Stimulated activated CD8-positive, alpha-beta memory T cell treated with anti-CD3 and anti-CD28 coated beads, Interleukin-15, amount 100 ng/mL, for 24 hours (primary cell): ENCODE measurements at places on chromosomes 6 and 20.

DNA sequence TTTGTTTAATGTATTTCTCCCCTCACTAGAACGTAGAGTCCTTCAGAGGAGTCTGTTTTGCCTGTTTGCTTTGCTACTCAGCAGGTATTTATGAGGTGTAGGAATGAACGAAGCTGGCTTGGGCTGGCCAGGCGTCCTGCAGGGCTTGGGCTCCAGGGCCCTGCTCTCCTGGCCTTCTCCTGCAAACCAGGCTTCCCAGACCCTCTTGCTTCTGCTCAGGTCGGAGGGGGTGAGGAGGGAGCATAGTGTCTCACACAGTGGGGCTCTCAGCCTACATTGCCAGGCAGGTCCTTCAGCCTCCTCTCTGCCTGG, 24.6 kb upstream of the MLN start:
- DNase-seq, result no peak

GRCh38 chr20:61435184-61435822, 183.2 kb downstream of the CDH4 start:
- DNase-seq, result no peak

- DNase-seq, result no peak
These were observed 392.4 kb upstream of the HS3ST5 start for GRCh38 chr6:114735025-114735735.

DNA sequence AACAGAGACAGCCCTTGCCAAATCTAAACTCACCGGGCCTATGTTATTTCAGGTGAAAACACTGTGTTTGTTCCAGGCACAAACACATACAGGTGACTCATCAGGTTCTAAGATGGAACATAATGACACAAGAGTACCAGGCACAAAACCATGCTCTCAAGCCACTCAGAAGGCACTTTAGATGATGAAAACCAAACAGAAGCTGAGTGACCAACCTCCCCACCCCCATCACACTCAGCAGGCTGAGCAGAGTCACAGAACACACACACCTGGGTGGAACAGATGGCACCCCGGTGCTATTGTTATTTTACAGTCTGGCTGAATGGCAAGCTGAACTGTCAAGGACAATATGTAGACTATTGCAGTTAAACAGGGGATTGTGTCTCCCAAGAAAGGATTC, 20.6 kb upstream of the NKX2-2 start:
- no peak for DNase-seq

GRCh38 chr6:43786664-43787329, 16.8 kb downstream of the VEGFA start:
- DNase-seq, result no peak

DNA sequence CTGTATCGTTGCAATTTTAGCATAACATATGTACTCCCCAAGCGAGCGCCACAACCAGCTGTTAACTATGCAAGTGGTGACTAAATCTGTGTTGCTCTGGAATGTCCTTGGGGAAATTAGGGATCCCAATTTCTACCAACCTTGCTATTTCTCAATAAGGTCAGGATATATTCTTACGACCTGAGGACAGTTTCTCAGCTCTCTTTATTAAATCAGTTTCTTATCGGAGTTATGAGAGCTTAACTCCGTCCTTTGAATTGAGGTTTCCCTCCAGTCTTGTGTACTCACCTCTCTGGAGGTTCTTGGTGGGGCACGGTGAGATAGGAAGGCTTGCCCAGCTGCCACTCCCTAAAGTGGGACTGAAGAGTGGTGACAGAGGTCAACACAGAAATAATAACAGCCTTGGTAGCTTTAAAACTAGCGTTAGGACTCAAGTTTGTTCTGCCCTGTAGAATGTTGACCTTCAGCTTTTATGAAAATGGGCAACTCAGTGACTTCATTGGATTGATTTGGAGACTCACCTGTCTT, 694 bp downstream of the MRPS18B start:
- no peak for DNase-seq

- DNase-seq, result no peak
These were observed 62.5 kb downstream of the CAP2 start for GRCh38 chr6:17455919-17456318.

GRCh38 chr6:12112540-12113189, 100.6 kb downstream of the HIVEP1 start:
- DNase-seq, result no peak

- DNase-seq, result no peak
These were observed 8.3 kb downstream of the R3HDML start for GRCh38 chr20:44345147-44345546.

DNA sequence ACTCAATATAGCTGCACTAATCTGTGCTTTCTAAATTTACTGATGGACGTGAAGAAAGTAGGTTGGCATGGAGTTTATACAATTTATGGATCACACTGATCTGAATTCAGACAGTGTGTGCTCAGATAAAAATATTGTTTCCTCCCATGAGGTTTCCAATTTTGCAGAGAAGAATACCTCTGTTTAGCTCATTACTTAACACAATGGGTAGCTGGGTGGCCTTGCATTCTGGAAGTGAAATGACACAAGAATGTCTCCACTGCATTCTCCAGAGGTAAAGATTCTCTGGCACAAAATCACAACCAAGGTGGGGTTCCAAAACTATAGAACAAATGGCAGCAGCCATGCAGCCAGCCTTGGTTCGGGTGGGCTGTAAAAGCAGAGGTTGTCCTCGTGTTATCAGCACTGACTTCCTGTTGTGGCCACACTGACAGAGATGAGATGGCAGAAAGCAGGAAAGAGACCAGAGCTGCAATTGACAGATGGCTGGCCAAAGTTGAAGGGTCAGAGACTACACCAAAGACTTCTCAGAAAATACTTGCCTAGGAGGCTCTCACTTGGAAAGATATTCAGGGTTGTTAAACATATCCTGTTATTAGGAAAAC, 50.2 kb downstream of the HDAC2 start:
- DNase-seq, result no peak

GRCh38 chr20:14745830-14746229, 408.4 kb upstream of the FLRT3 start:
- DNase-seq, result no peak

DNA sequence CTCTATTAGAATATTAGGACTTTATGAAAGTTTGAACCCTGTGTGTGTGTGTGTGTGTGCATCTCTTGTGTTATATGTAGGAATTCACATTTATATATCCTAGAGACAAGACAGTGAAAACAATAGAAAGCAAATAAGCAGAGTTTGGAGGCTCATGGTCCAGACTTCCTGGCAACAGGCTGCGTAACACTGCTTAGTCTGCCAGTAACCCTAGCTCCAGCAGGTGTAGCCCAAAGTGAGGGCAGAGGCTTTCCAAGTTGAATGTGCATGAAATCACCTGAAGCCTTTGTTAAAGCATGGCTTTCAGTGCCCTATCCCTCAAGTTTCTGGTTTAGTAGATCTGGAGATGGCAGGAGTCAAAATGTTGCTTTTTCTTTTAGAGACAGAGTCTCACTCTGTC, 569.9 kb downstream of the KIF16B start:
- DNase-seq, result no peak

DNA sequence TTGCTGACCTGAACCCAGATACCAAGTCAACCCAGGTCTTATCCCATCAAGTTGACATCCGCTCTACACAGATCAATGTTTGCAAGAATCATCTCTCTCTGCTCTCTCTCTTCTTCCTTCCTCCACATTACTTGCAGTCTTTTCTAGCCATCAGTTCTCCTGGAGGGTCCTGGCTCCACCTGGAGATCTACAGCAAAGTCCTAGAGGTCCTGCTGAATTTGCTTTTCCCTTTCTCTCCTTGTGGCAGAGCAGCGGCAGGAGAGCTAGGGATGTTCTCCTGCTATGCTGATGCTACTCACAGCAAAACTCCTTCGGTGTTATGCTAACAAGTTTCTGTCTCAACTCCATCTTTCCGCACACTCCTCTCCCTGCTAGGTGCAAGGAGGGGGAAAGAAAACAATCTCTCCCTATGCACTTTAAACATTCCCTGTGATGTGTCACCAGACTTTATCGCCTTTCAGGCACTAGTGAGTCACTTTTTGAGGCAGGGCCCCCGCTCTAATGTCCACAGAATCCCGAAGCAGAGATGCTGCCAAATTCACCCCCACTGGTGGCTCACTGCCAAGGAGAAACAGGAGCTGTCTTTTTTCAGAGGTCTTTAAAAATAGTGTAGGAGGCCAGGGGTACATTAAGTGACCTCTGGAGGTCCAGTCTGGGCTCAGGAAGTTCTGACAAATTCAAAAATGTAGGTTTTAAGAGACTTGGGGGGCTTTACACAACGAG, 62.6 kb downstream of the FAM50B start:
- no peak for DNase-seq

- DNase-seq, result no peak
These were observed 68.5 kb downstream of the SH3BGRL2 start for GRCh38 chr6:79699606-79700005.

- DNase-seq, result no peak
These were observed 1223.7 kb upstream of the EYS start for GRCh38 chr6:66930559-66931290.

GRCh38 chr6:70219943-70220613, 82.8 kb downstream of the COL9A1 start:
- no peak for DNase-seq

GRCh38 chr6:40286721-40287120, 300.4 kb downstream of the LRFN2 start:
- DNase-seq, result no peak

- no peak for DNase-seq
These were observed 19.6 kb downstream of the SERPINB6 start for GRCh38 chr6:2951728-2952127.

GRCh38 chr6:88548891-88549505, 382.9 kb upstream of the CNR1 start:
- no peak for DNase-seq

DNA sequence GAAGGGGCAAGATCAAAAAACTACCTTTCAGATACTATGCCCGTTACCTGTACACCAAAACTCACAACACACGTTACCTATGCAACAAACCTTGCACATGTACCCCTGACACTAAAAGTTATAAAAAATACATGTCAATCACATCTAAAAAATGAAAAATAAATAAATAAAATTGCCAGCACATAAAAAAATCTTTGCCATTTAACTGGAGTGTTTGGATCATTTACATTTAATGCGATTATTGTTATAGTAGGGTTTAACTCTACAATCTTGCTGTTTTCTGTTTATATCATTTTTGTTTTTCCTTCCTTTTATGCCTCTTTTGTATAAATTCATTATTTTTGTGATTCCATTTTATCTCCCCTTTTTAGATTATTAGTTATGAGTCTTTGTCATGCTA, 106.3 kb downstream of the RFX6 start:
- no peak for DNase-seq

GRCh38 chr6:49490633-49491032, 9.1 kb upstream of the GLYATL3 start:
- no peak for DNase-seq

GRCh38 chr6:12152023-12152970, 137.9 kb upstream of the EDN1 start:
- DNase-seq, result no peak

DNA sequence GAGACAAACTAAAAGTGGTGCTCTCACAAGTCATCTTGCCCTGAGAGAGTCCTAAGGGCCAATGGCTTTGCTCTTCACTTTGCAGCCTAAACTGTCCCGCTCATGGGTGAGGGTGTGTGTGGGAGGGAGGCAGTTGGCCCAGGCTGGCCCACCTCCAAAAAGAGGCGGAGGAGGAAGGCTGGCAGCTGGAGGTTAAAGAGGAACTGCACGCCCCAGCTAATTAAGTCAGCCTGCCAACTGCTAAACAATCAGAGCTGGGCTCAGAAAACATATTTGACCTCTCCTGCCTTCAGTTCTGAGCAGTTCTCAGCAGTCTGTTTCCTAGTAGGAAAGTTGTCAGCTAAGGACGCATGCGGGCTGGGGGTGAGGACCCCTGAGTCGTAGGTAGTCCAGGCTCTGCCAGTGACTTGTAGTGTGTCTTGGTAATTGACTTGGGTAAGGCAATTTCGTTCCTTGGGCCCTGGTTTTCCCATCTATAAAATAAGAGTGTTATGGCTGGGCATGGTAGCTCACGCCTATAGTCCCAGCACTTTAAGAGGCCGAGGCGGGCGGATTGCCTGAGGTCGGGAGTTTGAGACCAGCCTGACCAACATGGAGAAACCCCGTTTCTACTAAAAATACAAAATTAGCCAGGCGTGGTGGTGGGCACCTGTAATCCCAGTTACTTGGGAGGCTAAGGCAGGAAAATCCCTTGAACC, 17.0 kb downstream of the GSS start:
- DNase-seq, result no peak

DNA sequence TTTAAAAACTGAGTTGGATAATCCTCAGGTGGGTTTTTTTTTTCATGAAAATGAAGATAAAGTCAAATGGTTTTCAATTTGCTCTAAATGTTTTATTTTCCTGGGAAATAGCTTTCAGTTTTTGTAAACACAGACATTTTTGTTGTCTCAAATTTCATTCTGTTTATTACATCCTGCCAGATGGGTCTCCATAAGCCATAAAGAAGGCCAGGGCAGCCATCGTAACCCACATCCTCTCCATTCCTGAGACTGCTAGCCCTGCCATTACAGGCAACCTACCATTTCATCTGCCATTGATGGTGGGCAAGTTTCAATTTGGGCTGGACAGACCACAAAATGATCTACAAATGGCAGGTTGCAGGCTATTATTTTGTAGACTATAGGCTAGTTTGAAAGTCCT, 60.8 kb downstream of the BTBD3 start:
- no peak for DNase-seq

GRCh38 chr6:46184114-46184513, 13.3 kb upstream of the ENPP5 start:
- DNase-seq, result no peak

DNA sequence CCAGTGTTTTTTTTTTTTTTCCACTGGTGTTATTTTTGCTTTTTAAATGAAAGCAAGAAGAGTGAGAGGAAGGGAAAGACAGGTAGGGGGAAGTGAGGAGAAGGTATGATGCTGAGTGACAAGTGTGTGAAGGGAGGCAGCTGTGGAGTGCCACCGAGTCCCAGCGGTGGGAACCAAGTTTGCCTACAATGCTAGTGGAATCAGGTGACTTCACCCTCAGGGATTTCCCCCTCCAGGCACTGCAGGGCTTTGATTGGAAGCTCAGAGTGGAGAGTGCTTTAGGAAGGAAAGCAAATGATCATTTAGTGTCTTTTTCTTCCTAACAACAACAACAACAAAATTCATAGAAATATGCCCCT, 120.5 kb upstream of the ENPP5 start:
- DNase-seq, result no peak

- DNase-seq, result no peak
These were observed 50.4 kb downstream of the NOL4L start for GRCh38 chr20:32534661-32535240.
